ENCODE measurements at places on chromosomes 12 and 14. TPM values are rescaled to one million over a fixed set of nuclear protein-coding genes. Genes with fewer than 3 reads are reported as not detected.

RTRAF gene
- 92.1 TPM for total RNA-seq

SYNDIG1L gene
- total RNA-seq = 0.14 TPM

HAL gene
- 0.68 TPM for total RNA-seq

PLCZ1 gene
- not detected for total RNA-seq

TAS2R19 gene
- total RNA-seq = 7.6 TPM

TMTC1 gene
- 38.8 TPM for total RNA-seq

SCN8A gene
- total RNA-seq = 0.64 TPM

ADAM21 gene
- 0.14 TPM for total RNA-seq

Measured in nasal cavity respiratory epithelium epithelial cell of viscerocranial mucosa (primary cell).